Activated T-helper 2 cell treated with anti-CD3 and anti-CD28 coated beads, Interferon-gamma antibody, Interleukin-2, Interleukin-4, amounts not matched to agents 10 μg/mL and 5 μg/mL and 100 μg/mL, durations not matched to agents 14 hours and 24 hours and 36 hours (primary cell): ENCODE measurements at places on chromosomes 4 and X. TPM values are rescaled to one million over a fixed set of nuclear protein-coding genes. Genes with fewer than 3 reads are reported as not detected.

Gene MAD2L1
- 68.7 and 70.8 TPM in 2 replicates for total RNA-seq

Gene IQCM
- total RNA-seq, result not detected in 2 replicates

Gene CXCL10
- total RNA-seq, result 1.3 and 1.4 TPM in 2 replicates

Gene BCOR
- 74.6 and 82.2 TPM in 2 replicates for total RNA-seq

Gene GAGE13
- total RNA-seq, result not detected in 2 replicates

Gene MAGEA8
- total RNA-seq, result not detected in 2 replicates

Gene SMPX
- total RNA-seq, result not detected in 2 replicates

Gene CTSO
- 0.87 and 0.94 TPM in 2 replicates for total RNA-seq

Gene IL9R
- total RNA-seq, result 54.7 and 64.9 TPM in 2 replicates

Gene FGB
- not detected in 2 replicates for total RNA-seq

Gene ADAM29
- not detected in 2 replicates for total RNA-seq

Gene POU3F4
- total RNA-seq, result not detected in 2 replicates

Gene RGN
- total RNA-seq, result not detected in 2 replicates

Gene RHOXF2
- not detected in 2 replicates for total RNA-seq

Gene FAM47B
- total RNA-seq, result not detected in 2 replicates
